HT-29 (cell line): ENCODE measurements at places on chromosomes 13 and 19.

GRCh38 chr13:24654741-24655140, 25.5 kb upstream of the ATP12A start:
- no peak for DNase-seq

DNA sequence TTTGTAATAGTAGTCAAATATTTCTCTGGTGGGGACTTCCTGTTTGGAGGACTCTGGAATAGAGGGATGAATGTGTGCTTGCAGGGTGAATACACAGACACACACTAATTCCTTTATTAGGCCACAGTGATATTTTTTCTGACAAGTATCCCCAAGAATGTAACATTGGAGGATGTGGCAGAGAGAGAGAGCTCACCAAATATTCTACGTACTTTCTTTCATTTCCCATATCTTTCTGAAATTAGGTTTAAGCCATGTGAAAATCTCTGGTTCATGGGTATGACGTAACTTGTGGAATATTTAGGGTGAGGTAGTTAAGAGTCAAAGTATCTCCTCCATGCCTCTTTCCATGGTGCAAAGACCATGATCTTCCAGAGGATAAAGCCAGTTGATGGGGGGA, 463.4 kb downstream of the DIAPH3 start:
- no peak for DNase-seq

DNA sequence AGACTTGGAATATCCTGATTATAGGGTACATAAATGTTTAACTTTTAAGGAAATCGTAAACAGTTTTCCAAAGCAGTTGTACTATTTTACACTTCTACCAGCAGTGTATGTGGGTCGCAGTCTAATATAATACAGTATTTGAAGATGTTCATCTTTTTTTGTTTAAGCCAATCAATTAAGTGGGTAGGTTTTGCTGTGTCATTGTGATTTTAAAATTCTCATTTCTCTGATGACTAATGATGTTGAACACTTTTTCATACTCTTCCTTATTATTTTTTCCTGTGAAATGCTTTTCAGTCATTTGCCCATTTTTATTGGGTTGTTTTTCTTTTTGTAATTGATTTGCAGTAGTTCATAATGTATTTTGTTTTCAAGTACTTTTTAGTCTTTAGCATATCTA, 2689.7 kb downstream of the PCDH9 start:
- no peak for DNase-seq

- DNase-seq, result no peak
Measured at GRCh38 chr13:112868308-112868707, 100.7 kb upstream of the MCF2L start.

- DNase-seq, result peak; percentile 60
Measured at GRCh38 chr19:15091918-15092753, 10.1 kb downstream of the OR1I1 start.

DNA sequence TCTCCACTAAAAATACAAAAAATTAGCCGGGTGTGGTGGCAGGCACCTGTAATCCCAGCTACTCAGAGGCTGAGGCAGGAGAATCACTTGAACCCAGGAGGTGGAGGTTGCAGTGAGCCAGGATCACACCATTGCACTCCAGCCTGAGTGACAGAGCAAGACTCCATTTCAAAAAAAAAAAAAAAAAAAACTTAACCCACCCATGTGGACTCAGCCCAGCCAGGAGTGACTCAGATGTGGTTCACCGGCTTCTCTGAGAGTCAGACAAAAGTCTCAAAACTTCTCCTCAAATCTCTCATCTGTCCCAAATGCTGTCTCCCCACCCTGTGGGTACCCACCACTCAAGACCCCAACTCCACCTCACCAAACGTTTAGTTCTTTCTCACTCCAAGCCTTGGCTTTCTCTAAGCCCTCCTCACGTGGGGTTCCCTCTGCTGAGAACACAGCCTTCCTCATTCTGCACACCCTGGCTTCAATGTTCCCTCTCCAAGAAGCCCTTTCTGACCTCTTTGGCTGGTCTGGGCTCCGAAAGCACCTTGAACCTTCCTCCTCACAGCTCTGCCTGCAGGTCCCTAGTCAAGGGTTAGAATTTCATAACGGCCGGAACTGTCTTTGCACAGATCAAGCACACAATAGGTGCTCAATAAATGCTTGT, 11.1 kb upstream of the RAB3A start:
- no peak for DNase-seq

DNA sequence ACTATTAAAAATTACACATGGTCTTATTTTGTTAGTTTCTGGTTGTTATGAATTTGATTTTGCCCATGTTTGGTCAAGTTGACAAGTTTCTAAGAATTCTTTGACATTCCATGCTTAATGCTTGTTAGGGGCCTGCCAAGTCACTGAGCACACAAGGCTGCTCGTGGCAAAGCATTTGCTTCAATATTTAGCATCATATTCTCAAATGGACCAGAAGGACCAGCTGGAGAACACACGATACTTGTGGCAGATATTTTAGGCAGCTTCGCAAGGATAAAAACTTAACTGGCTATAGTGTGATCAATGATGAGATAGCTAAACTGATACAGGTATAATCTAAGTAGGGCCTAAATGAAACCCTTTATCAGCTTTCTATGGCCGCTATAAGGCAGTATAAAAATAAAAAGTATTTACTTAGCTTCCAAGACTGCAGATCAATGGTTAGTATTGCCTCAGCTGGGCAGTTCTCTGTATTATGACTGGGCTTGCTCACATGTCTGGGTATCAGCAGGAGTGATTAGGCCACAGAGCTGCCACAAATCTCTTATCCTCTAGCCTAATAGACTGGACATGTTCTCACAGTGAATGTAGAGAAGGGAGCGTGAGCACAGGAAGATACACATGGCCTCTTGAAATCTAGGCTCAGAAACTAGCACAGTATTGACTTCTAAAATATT, 155.9 kb upstream of the SPRY2 start:
- DNase-seq, result no peak

GRCh38 chr19:24059563-24060295, 27.3 kb upstream of the ZNF254 start:
- DNase-seq, result no peak

GRCh38 chr19:45569619-45570421, 14.8 kb downstream of the OPA3 start:
- peak; percentile 78 for DNase-seq

DNA sequence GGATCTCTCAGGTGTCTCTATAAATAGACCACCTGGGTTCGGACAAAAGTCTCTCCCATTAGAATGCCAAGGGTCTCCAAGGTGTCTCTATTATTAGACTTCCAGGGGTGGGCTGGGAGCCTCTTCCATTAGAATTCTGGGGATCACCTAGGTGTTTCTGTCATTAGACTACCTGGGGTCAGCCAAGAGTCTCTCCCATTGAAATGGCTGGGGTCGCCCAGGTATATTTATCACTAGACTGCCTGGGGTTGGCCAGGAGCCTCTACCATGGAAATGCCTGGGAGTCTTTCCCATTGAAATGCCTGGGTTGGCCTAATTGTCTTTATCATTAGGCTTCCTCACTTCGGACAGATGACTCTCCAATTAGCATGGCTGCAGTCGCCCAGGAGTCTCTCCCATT, 1565.5 kb downstream of the UQCRFS1 start:
- no peak for DNase-seq

DNA sequence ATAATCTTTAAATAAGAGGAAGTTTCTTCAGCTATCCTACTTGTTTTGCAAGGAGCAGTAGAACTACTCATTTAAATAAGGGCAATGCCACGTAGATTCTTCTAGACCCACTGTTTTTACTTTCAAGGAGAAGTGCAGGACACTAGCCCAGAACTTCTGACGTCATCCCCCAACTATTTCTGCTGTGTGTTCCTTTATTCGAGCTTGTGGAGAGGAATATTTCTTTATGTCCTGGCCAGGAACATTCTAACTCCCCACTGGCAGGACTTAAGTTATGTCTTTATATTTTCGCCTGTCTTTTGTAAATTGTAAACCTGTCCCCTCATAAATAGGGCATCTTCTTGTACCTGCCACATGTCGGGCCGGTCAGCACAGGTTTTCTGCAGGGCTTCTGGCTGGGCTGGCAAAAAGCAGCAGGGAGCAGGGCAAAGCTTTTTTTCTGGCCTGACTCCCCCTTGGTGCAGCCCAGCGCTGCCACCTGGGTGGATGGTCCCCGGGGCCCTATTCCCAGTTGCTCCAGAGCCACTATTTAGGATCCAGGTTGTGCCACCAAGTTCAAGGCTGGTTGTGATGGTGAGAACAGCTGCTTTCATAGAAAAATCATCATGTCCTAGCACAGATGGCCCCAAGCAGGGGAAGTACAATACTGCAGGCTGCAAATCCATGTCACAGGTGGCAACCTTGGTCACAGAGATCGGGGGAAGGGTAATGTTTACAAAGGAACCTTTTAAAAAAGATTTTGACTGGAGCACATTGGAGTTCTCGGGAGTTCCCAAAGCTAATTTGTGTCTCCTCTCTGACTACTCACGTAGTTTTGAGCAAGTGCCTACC, 1.8 kb downstream of the MBNL2 start:
- peak; percentile 95 for DNase-seq

DNA sequence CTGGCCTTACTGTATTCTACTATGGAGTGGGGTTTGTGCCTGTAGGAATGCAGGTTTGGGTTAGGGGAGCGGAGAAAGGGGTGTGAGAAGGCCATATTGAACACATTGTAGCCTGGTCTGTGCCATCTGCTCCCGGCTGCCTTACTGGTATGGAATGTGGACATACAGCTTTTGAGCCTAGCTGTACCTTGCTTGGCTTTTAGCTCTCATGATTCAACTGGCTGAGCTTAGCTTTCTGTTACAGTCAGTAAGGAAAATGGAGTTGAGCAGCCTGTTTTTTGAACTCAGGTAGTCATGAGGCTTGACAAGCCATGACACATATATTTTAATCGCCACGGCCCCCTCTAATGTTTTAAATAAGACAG, 41.6 kb downstream of the ARHGAP35 start:
- peak; percentile 93 for DNase-seq

DNA sequence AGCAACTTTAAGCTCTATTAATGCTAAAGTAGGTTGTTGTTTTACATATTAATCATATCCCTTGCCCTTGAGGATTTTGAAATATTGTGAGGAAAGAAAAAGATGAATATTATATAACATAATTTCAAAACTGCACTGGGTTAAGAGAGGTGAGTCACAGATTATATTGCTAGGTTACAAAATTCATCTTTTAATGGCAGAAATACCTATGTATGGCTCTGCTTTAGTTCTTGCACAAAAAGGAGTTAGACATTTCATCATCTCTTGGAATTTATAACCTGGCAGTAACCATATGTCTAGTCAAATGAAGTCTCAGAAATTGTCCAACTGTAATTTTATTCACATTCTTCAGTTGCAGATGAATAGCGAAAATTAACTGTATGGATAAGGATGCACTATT, 2041.1 kb downstream of the OLFM4 start:
- DNase-seq, result no peak

- peak; percentile 31 for DNase-seq
Measured at GRCh38 chr19:13557756-13558398, 51.6 kb upstream of the CACNA1A start.

DNA sequence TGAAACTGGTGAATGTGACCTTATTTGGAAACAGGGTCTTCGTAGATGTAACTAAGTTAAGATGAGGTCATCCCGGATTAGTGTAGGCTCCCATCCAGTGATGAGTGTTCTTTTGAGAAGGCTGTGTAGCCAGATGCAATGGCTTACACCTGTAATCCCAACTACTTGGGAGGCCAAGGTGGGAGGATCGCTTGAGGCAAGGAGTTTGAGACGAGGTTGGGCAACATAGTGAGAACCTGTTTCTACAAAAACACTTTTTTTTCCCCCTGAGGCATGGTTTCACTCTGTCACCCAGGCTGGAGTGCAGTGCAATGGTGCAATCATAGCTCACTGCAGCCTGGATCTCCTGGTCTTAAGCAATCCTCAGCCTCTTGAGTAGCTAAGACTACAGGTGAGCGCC, 36.4 kb downstream of the FBN3 start:
- DNase-seq, result no peak

DNA sequence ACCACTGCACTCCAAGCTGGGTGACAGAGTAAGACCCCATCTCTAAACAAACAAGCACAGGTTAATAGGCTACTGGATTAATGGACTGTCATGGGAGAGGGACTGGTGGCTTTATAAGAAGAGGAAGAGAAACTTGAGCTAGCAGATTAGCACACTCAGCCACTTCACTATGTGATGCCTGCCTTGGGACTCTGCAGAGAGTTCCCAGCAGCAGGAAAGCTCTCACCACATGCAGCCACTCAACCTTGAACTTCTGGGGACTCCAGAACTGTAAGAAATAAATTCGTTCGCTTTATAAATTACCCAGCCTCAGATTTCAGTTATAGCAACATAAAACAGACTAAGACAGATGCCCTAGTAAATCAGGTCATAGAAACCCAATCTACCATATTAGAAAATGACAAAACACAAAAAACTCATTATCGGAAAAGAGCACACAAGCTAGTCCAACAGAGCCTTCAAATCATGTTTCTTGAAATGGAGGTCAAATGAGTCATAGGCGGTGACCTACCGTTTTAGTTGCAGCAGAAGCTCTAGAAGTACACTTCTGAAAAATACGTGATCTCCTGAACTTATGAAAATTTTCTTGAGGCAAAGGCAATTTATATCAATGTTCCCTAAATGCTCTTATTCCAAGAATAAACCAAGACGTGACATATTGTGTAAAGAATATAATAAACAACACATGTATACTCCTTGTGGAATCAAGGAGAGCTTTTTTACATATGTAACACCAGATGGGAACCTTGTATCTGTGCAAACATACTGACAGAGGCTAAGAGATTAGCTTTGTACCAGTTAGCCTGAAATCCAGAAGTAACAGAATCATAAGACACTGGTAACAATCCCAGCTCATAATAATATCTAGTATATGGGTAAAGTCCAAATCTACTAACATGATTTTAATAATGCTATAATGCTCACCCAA, 340.9 kb upstream of the SGCG start:
- no peak for DNase-seq

DNA sequence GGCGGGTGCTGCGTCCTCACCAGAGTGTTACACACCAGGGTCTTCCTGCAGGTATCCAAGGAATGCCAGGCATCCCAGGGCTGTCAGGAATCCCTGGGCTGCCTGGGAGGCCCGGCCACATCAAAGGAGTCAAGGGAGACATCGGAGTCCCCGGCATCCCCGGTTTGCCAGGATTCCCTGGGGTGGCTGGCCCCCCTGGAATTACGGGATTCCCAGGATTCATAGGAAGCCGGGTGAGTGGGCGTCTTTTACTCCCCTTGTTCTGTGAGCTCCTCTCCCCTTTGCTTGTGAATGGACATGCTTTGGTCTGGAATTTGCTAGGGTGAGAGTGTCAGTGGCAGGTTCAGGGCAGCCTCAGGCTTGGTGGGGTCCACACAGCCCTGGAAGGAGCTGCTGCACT, 75.9 kb downstream of the RAB20 start:
- DNase-seq, result no peak

DNA sequence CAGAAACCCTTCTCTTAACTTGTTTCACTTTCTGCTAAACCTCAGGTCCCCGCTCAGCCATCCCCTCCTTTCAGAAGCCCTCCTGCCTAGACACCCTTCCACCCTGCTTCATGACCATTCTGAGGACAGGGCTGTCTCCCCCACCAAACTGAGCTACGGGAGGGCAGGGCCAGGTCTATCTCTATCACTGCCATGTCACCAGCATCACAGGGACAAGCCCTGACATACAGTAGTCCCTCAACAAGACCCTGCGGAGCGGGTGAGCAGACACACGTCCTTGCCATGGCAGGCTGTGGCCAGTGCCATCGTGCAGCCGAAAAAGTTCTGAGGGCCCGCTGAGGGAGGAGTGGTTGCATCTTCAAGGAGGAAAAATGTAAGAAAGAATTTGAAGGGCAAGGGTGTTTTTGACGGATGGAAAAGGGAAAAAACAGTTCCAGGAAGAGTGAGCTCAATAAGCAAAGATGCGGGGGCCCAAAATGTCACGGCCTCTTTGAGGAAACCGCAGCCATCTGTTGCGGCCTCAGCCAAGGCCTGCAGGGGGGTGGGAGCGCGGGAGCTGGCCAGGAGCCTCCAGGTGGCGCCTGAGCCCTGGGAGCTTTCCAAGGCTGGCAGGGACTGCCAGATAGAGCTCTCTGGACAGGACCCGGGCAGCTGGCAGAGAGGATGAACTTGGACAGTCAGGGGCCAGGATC, 8.1 kb downstream of the PTGIR start:
- peak; percentile 86 for DNase-seq
